Hematopoietic multipotent progenitor cell treated with erythropoietin and hydrocortisone succinate and interleukin-3 and kit ligand, for 4 days (in vitro differentiated cells): ENCODE measurements at places on chromosomes 7 and 10.

GRCh38 chr10:122295451-122295809, 24.3 kb downstream of the BTBD16 start:
- no peak for DNase-seq

DNA sequence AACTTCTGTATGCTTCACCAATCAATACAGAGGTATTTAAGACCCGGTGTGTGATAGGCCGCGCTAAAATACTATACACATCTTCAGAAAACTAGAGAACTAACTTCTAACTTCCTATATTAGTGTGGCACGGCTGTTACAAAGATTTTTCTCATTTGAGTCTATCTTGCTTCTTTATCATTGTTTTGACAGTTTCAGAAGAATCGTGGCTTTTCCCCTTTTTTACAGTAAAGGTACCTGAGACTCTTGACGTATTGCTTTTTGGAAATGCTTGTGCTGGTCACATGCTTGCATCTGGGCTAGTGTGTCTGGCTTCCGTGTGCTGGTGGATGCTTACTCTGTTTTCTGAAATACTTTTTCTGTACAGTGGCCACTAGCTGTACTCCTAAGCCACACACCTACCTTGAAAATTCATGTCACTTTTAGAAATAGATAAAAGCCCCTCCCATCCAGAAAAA, 12.7 kb downstream of the IKZF1 start:
- peak; percentile 61 for DNase-seq

DNA sequence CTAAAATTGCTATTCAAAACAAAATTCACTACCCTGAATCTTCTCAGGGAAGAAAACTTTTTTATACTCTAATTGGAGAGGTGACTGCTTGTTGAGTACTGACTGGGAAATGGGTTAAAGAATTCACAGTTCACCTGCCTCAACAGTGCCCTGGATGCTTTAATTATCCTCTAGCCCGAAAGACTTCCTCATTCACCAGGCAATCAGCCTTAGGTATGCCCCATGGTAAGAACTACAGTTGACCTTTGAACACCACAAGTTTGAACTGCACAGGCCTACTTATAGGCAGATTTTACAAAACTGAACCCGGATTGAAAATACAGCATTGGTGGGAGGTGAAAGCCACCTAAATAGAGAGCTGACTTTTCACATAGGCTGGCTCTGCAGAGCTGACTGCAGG, 175.3 kb downstream of the ELAPOR2 start:
- no peak for DNase-seq

- DNase-seq: peak; percentile 61
These were observed 6.7 kb upstream of the COA1 start for GRCh38 chr7:43735802-43736603.

DNA sequence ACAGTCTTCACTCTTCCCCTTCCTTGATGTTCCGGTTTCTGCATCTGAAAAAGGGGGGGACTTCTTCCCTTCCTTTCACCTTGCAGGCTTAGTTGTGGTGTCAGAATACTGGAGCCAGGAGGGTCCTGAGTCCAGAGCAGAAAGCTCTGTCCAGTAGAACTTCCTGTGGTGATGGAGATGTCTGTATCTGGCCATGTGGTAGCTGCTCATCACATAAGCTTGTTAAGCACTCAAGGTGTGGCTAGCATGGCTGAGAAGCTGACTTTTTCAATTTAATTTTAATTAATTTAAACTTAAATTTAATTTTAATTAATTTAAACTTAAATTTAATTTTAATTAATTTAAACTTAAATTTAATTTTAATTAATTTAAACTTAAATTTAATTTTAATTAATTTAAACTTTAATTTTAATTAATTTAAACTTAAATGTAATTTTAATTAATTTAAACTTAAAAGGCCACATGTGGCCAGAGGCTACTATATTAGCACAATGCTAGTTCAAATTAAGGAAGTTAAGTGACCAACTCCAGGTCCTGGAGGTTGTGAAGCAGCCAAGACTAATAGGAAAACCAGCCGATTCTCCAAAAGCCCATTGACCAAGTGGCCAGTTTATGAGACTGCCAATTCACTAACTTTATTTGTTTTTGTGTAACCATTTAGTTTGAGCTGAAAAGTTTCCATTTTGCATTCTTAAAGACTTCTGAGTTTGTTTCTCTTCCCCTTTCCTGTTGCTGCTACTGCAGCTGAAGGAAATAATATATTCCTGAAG, 16.3 kb downstream of the MSRB2 start:
- DNase-seq: no peak

GRCh38 chr10:54985732-54986131, 184.7 kb upstream of the PCDH15 start:
- peak; percentile 58 for DNase-seq

DNA sequence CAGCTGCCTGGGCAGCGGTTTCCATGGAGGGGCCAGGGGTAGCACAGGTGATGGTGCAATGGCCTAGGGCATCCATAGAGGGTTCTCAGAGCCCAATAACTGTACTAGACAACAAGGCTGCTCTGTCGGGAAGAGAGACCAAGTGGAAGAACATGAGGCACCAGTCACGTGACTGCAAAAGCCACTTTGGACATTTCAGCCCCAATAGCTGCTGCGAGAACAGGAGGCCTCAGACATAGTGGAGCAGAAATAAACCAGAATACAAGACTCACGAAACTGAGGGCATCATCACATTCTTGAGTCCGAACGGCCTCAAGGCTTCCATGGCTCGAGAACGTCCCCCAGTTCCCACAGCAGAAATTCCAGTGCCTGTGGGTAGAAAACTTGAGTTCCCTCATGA, 32.3 kb upstream of the FIS1 start:
- no peak for DNase-seq

- DNase-seq: no peak
These were observed 83.6 kb downstream of the MPP7 start for GRCh38 chr10:28219251-28219650.

GRCh38 chr10:3446221-3446620, 273.6 kb upstream of the PITRM1 start:
- no peak for DNase-seq

DNA sequence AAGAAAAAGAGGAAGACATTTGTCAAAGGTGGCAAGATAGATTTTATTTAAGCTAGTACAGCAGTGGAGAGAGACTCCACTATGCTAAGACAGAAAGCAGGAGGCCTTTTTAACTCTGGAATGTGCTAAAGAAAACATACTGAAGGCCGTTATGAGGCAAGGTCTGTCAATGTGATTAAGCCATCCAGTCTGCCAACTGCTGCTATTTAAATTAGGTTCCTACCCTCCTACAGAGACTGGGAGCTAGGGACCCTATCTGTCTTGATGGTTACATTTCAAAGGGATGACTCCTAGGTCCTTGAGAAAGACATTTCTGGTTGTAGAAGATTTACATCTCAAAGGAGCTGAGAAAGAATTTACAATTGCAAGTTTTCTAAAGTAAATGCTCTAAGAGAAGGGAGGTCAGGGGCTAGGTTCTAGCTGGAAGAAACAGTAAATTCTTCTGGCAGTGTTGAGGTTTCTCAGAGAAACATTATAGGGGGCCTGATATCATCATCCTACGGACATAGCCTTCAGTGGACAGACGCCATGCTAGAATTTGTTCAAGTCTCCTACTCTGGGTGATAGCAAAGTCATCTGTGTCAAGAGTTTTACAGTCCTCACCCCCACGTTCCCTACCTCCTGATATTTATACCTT, 211.6 kb downstream of the PHF14 start:
- no peak for DNase-seq

GRCh38 chr7:131921016-131921415, 364.6 kb upstream of the PODXL start:
- no peak for DNase-seq

DNA sequence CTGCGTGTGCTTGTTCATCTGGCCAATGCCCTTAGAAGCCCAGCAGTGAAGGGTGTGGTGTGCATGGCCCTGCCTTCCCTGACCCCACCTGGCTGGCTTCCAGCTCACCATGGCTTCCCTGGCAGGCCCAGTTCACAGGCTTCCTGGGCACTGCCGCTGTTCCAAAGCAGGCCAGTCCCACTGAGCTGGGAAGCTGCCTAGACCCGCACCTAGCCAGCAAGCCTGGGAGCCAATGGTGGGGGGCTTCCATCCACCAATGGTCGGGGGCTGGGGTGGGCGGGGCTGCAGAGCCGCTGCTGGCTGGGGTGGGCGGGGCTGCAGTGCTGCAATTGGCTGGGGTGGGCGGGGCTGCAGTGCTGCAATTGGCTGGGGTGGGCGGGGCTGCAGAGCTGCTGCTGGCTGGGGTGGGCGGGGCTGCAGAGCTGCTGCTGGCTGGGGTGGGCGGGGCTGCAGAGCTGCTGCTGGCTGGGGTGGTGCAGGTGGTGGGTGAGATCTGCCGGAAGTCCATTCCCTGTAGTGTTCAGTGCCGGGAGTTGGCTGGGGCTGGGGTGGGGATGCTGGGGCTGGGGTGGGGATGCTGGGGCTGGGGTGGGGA, 12.4 kb downstream of the CALY start:
- peak; percentile 78 for DNase-seq

DNA sequence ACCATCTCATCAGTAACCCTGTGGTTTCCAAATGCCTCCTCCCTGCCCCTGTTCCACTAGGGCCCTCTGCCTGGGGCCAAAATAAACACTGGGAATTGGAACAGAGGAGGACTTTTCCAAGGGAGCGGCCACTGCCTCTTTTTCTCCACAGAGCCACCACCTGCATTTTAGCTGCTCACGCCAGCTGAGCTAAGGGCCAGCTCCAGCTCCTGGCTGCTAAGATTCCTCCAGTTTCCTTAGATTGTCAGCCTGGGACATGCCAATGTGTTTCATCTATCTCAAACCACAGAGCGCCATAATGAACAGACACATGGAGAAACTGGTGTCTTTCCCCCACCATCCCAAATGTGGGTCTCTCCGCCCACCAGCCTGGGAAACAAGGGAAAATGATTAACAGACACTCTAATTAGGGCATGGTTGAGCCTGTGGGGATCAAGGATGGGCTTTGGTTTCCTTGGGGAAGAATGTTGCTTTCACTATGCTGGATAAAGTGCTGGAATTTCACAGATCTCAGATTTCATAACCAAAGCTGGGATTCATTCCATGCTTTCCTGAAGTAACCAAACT, 52.2 kb downstream of the ASB13 start:
- DNase-seq: no peak

DNA sequence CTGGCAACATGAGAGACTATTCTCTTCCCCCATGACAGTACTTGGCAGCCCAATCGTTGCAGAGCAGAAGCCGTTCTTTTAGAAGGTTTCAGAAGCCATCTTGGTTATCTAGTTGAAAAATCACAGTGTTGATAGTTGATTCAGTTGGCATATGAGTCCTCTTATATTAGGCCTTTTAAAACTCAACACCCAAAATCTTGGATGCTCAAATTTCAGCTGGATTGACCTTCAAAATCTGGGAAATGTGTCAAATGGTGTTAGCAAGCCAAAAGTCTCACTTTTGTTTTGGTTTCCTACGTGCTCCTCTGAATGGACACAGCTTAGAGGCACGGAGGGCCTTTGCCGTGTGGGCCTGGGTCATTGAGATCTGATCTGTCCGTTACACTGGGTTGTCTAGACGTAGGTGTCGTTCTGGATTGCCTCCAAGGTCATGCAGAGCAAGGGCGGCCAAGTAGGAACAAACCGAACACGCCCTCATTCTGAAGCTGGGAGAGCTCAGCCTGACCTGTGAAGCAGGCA, 59.3 kb upstream of the BMPER start:
- no peak for DNase-seq

- peak; percentile 56 for DNase-seq
These were observed 145.0 kb upstream of the ZNF32 start for GRCh38 chr10:43793704-43794103.

GRCh38 chr7:89002981-89003956, 207.7 kb upstream of the TEX47 start:
- peak; percentile 3 for DNase-seq
